Panc1 (cell line): ENCODE measurements at places on chromosomes 3 and 15. TPM values are rescaled to one million over a fixed set of nuclear protein-coding genes. Genes with fewer than 3 reads are reported as not detected.

The SLC9C1 gene
- total RNA-seq, result not detected

The NR1I2 gene
- total RNA-seq, result not detected

The TRH gene
- not detected for total RNA-seq

The VEPH1 gene
- 0.51 TPM for total RNA-seq

The EAF2 gene
- 5.3 TPM for total RNA-seq

The ARPP19 gene
- 153 TPM for total RNA-seq

The SSUH2 gene
- not detected for total RNA-seq

The CXCR6 gene
- total RNA-seq, result not detected

The SLC22A13 gene
- total RNA-seq, result 0.33 TPM

The DZIP1L gene
- 11.1 TPM for total RNA-seq

The TERC gene
- total RNA-seq, result 6.0 TPM

The CELF6 gene
- total RNA-seq, result not detected

The ADCY5 gene
- total RNA-seq, result 1.4 TPM

The PPM1L gene
- 23.8 TPM for total RNA-seq

The LRRC15 gene
- 0.28 TPM for total RNA-seq

The TAGLN3 gene
- total RNA-seq, result not detected

The HRG gene
- not detected for total RNA-seq

The SLC49A4 gene
- 15.9 TPM for total RNA-seq

The SLC12A1 gene
- not detected for total RNA-seq

The TTC23 gene
- total RNA-seq, result 21.7 TPM

The SPTSSB gene
- total RNA-seq, result 3.7 TPM

The SLC28A1 gene
- not detected for total RNA-seq

The MKRN3 gene
- total RNA-seq, result 7.9 TPM

The SCG3 gene
- total RNA-seq, result 0.62 TPM

The TTLL13 gene
- 0.39 TPM for total RNA-seq

The PDHB gene
- total RNA-seq, result 66.6 TPM

The IQCF5 gene
- not detected for total RNA-seq

The SLC12A8 gene
- 7.0 TPM for total RNA-seq

The CP gene
- total RNA-seq, result 5.8 TPM

The MST1R gene
- total RNA-seq, result 27.5 TPM

The SERINC4 gene
- not detected for total RNA-seq

The FBXW12 gene
- total RNA-seq, result not detected

The SERPINI2 gene
- not detected for total RNA-seq

The GRK7 gene
- total RNA-seq, result 0.10 TPM

The PIGB gene
- 19.3 TPM for total RNA-seq
